Left cardiac atrium (tissue), 4 donors: ENCODE measurements at places on chromosomes 7 and 10. TPM values are rescaled to one million over a fixed set of nuclear protein-coding genes. Genes with fewer than 3 reads are reported as not detected.

- no peak for DNase-seq
Measured at GRCh38 chr7:22861576-22861975, 38.9 kb upstream of the TOMM7 start.

DNA sequence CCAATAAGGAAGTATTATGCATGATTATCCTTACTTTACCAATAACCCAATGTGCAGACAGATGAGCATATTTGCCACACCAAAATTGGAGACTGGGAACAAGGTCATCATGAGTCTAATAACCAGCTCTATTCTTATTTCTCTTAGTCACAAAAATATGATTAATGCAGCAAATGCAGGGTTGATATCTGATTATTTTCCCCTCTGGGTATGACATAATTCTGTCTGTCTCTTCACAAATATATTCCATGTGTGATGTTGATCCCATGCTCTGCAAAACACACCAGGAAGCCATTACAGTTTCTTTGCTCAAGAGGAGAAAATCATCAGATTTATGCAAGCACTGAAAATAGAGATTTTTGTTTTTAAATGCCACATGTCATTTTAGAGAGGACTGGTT, 196.5 kb upstream of the DGKB start:
- no peak for DNase-seq

DNA sequence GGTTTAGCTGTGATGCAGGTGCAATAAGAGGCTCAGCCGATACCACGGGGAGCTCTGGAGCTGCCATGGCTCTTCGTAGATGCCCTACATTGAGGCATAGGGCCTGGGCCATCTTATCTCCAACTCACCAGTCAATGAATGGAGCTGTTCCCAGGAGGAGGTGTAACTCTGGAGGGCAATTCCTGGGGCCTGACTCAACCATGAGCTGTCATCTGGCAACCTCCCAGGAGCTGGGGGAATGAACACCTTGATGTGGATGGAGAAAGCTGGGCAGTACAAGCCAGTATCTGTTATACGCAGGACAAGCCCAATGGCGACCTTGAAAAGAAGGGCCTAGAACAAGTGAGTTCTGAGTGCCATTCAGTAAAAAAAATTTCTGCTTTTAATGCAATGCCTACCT, 224.0 kb upstream of the PLXDC2 start:
- no peak for DNase-seq

DNA sequence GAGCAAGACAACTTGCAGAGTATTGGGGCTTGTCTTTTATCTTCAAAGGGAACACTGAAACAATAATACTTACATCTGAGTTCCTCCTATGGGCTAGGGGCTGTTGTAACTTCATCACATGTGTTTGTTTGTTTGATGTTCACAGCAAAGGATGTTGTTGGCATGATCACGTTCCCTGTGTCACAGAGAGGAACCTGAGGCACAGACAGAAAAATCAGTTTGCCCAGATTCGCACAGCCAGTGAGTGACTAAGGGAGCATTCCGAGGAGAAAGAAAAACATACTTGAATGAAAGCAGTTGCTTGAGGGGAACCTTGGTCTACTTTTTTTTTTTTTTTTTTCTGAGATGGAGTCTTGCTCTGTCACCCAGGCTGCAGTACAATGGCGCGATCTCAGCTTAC, 87.2 kb upstream of the PFKP start:
- no peak for DNase-seq

GRCh38 chr10:120802935-120803334, 48.2 kb upstream of the WDR11 start:
- DNase-seq: no peak

- DNase-seq: no peak
Measured at GRCh38 chr7:155166673-155167370, 96.7 kb downstream of the HTR5A start.

- no peak for DNase-seq
Measured at GRCh38 chr7:76217942-76218566, 16.4 kb downstream of the SRRM3 start.

GRCh38 chr10:51186361-51186760, 112.1 kb downstream of the PRKG1 start:
- no peak for DNase-seq

DNA sequence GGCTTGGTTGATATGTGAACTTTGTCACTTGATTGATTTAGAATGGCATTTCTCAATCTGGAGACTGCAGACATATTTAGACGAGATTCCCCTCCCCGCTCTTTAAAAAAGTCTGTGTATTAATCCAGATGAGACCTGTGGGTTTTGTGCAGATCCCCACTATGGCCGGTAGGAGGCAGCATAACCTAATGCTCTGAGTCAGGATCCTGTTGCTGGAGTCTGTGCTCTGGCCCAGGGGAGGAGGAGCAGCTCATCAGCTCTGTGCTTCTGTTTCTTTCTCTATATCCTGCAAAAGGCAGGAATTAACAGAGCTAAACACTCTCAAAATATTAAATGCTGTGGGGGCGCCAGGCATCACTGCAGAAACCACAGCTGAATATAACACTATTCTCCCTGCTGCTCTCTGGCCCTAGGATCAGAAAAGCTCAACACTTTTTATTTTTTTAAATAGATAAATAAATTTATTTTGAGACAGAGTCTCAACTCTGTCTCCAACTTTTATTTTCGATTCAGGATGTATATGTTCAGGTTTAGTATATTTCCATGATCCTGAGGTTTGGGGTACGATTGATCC, 23.9 kb upstream of the SEPHS1 start:
- DNase-seq: peak; percentile 59

- no peak for DNase-seq
Measured at GRCh38 chr10:111079781-111080180, 3.0 kb downstream of the ADRA2A start.

GRCh38 chr7:43752411-43752810, 6.1 kb upstream of the BLVRA start:
- DNase-seq: no peak

DNA sequence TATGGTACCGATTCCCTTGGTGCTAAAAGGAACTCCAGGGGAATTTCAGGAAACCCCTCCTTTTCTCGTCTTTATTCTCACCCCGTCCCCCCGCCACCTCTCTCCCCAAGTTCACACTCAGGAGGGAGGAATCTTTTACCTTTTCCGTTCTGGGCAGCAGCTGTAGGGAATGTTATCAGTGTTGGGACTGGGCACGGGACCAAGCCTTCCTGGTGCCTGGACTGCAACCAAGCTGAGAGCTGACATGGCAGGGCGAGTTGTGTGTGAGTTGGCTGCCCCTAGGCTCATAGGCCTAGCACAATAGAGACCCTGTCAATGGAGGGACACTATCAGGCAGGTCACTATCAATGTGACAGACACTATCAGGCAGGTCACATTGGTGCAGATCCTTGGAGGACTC, 121.4 kb downstream of the TCF7L2 start:
- peak; percentile 84 for DNase-seq

MINDY4 gene
- 5.1 TPM for total RNA-seq

PDAP1 gene
- 76.0 TPM for total RNA-seq

JCAD gene
- 44.6 TPM for total RNA-seq

OR2A25 gene
- not detected for total RNA-seq

BICC1 gene
- 13.0 TPM for total RNA-seq

FOXI2 gene
- not detected for total RNA-seq

DNAJB6 gene
- 159 TPM for total RNA-seq

DGKB gene
- total RNA-seq: 1.9 TPM
